ENCODE measurements at places on chromosomes 11 and 22. TPM values are rescaled to one million over a fixed set of nuclear protein-coding genes. Genes with fewer than 3 reads are reported as not detected.

KCNJ11 gene
- total RNA-seq = not detected

DNA sequence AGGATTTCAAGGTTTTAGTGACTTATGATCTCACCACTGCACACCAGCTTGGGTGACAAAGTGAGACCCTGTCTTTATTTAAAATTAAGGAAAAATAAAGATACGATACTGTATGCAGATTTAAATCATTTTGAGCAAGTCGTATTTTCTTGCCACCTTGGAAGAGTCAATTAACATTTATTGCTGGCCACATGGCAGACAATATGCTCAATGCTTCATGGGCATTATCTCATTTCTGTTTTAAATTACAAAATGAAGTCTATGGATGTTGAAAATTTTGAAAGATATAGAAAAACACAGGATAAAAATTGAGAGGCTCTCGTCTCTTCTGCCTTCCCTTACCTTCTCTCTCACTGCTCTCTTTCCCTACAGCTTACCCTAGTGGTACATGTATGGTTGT, 349.0 kb upstream of the CCDC90B start:
- DNase-seq = no peak

DNA sequence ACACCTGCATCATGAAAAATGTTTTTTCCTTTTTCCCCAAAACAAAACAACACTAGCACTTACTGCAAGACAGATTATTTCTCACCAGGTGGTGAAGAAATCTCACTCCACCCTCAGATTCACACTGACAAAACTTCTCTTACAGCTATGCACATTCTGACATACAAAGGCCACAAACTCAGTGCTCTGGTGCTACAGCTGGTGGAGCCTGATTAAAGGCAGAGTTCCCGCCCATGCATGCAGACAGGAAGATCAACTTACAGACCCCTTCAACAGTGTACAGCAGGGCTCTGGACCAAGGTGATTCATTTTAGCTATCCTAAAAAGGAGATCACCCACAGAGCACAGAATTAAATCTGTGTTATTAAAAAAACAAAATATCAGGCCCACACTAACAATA, 112.6 kb downstream of the CADM1 start:
- DNase-seq = no peak

DNA sequence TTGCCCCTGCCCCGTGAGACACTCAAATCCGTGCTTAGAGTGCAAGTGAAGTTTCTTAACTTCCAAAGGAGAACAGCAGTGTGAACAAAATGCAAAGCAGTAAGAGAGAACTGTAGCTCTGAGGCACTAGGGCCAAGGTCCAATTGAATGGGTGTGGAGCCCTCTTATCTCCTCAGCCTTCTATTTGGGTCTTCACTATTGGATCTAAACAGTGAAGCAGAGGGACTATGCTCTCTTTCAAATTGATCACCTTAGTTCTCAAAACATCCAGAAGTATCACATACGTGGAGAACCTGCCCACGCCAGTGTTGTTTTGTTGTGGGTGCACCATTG, 49.6 kb downstream of the C22orf31 start:
- DNase-seq = no peak

DNA sequence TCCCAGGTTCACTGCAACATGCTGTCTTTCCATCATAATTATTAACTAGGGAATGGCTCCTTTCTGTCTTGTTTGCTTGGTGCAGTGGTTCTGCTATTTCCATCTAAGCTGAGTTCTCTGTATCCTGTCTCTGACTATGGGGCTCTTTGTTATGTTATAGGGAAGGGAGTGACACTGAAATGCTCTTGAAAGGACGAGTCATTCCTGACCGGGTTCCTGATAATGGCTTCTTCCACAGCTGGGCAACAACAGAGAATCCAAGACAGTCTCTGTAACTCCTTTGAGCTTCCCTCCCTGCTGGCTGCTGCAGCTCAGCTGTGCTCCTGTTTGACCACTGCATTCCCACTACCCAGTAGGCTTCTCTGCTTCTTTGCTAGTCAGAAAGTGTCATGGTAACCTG, 24.1 kb downstream of the OR2AT4 start:
- no peak for DNase-seq

All from fibroblast of the aortic adventitia (primary cell).